ENCODE measurements at places on chromosomes 4 and X.

- no peak for DNase-seq
Observed at GRCh38 chrX:127466211-127466610, 586.0 kb downstream of the ACTRT1 start.

DNA sequence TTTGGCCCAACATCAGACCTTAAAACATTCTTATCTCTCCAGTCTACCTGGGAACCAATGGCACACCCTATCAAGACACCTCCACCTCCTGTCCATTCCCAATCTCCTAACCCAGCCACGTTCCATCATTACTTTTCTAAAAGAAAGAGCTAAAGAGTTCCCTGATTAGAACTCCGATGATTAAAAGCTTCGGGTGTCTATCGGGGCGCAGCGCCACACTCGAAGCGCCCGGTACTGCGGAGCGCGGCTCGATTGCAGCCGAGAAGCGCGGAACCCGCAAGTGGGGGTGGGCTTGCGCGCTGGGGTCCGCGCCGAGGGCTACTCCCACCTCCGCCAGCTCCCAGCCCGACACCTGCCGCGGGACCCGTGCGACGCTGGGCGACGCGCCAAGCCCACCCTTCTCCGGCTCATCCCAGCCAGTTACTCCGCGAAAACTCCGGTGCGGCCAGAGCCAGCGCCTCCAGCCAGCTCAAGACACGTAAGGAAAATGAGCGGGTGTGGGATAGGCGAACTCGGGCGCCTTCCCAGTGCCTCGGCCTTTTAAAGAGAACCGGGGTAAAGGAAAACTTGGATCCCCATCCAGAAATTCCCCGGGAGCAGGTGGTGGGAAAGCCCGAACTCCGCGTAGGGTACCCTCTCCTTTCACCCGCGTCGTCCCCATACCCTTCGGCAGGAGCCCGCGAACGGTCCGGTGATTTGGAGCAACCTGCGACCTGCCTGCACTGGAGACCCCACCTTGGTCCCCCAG, 593 bp downstream of the NPY1R start:
- DNase-seq = no peak

- DNase-seq = no peak
Observed at GRCh38 chrX:68808686-68809357, 20.0 kb upstream of the EFNB1 start.

- no peak for DNase-seq
Observed at GRCh38 chrX:1519022-1519497, 17.9 kb downstream of the P2RY8 start.

- no peak for DNase-seq
Observed at GRCh38 chrX:136170139-136170800, 22.9 kb downstream of the FHL1 start.

DNA sequence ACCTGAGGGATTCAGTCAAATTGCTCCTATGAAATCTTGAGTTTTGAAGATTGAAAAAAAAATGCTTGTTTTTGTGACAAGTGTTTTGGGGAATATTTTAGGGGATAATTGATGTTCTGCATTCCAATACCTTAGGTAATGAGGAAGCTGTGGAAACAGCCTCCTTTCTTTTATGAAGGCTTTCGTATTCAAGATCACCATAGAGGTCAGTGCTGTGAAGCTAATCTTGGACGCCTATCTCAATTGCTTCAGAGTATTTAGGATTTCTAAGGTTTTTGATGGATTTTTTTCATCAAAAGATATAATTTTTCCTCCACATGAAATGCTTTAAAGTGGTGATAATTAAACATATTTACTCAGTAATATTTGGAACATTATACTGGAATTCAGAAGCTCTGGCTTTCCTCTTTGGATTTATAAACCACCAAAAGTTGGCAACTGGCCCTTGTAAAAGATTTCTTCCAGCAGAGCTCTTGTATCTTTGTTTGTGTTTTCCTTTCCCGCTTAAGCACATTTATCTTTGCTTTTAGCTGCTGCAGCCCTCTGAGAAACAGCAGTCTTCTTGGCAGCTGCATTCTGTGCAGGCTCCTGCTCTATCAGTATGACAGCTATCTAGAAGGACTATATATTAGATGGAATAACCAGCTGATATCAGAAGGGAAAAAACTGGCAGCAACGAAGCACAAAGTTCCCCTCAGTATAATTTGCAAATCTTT, 63.7 kb downstream of the HMGB2 start:
- no peak for DNase-seq

DNA sequence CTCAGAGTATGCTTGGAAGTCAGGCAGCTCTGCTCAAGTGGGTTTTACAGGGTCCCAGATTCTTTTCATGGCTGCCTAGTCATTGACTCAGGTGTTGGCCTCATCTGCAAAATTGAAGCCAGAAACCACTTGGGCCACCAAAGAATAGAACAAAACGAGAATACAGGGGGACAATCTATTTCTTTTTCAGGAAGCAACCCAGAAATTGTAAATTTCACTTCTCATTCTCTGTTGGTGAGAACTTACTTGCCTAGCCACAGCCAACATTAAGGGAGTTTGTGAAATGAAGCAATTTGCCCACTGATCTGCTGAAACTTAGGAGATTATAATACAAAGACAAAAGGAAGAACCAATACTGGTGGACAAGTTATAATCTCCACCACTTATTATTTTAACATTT, 8.6 kb upstream of the TKTL2 start:
- DNase-seq = no peak

DNA sequence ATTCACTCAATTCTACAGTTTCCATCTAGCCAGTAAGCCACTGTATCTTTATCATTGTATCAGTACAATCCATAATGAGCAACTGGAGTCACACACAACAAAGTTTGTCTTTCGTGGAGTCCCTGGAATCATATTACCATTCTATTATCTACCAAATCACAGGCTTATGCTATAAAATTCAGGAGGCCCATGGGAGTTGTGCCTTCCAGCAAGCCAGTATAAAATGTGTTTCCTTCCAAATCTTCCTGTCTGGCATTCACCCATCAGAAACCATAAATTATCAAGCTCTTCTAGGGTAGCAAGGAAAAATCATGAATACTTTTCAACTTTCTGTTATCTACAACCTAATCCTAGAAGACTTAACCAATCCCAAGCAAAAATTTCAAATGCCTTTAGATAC, 1383.3 kb upstream of the PCDH7 start:
- no peak for DNase-seq

DNA sequence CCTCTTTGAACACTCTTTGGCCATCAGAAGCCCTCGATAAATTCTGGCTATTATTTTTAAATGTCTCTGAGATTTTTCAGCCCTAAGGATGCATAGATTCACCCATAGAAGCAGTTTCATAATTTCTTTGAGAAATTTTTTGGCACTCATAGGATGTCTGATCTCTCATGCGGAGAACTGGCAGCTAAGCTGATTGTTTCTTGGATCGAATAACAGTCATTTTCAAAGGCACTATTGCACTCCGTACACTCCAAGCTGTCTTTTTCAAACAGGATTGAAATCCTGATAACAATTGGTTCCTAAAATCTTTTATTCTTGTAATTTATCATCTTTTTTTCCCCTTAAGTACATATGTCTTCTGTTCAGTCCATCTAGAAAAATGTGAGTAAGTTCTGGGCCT, 411.9 kb downstream of the SPOCK3 start:
- no peak for DNase-seq

- no peak for DNase-seq
Observed at GRCh38 chrX:8847360-8847759, 46.2 kb upstream of the FAM9A start.

- no peak for DNase-seq
Observed at GRCh38 chrX:114962209-114962608, 55.2 kb downstream of the IL13RA2 start.

- DNase-seq = no peak
Observed at GRCh38 chr4:98406819-98407218, 145.6 kb downstream of the RAP1GDS1 start.

DNA sequence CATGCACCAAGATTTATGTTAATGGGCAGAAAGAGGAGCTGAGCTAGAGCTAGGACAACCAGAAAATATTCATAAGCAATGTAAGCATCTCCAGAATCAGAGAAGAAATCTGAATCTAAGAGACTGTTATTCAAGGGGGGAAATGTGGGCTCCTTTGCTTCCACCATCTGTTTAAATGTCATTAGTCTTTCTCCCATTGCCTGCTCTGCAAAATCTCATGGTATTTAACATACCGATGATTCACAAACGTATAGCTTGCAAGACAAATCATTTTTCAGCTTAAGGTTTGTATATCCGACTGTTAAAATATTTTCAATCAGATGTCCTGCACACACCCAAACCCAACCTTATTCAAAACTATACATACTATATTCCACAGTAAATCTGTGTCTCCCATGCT, 133.4 kb upstream of the TACR3 start:
- DNase-seq = no peak

DNA sequence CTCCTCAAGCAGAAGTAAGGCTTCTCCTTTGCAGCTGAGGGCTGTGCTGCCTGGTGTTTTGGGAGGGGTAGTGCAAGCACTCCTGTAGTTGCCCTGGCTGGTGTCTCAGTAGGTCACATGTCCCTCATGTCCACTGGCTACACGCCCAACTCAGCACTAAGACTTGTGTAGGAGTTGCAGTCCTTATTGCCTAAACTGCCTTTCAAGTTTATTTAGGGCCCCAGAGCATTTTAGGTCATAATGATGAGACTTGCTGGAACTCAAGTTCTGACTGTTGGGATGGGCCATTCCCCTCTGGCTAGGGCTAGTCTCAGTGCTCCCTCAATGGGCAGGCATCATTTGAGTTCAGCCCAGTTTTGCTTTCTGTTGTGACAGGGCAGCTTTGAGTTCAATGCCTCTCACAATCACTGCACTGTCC, 44.1 kb downstream of the PPM1K start:
- DNase-seq = no peak

GRCh38 chr4:6492027-6492590, 19.7 kb upstream of the PPP2R2C start:
- no peak for DNase-seq
